ENCODE measurements at places on chromosomes 2 and 18.

DNA sequence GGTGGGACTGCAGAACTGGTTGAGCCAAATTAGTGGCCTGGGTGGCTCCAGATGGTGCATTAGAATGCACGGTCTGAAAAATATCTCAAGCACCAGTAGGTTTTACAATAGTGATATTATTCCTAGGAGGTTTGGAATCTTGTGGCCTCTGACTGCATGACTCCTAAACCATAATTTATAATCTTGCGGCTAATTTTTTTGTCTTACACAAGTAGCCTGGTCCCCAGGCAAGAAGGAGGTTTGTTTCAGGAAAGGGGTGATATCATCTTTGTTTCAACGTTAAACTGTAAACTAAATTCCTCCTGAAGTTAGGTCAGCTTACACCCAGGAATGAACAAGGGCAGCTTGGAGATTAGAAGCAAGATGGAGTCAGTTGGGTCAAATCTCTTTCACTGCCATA is 98.9 kb upstream of the ARL4C start:
- no peak for DNase-seq

DNA sequence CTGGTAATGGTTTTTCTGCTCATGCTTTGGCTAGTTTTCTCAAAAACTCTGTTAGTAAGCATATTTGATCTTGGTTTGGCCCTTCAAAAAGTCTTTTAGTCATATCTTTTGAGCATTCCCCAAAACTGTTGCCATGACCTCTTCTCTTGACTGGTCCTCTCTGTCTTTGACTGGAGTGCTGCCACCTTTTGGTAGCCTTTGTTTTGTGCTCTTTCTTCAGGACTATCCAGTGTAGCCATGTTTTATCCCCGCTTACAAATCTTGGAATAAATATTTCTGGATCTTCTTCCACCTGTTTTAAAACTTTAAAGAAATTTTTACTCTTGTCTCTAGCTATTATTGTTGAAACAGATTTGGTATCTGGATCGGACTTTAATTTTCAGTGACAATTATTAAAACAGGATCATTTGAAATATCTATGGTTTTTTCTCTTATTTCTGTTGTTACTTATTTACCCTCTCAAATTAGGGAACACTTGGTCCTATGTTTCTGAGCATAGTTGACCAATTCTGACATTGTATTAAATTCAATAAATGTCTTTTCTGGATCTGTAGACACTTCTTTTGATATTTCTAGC is 965 bp upstream of the ELOA2 start:
- no peak for DNase-seq

DNA sequence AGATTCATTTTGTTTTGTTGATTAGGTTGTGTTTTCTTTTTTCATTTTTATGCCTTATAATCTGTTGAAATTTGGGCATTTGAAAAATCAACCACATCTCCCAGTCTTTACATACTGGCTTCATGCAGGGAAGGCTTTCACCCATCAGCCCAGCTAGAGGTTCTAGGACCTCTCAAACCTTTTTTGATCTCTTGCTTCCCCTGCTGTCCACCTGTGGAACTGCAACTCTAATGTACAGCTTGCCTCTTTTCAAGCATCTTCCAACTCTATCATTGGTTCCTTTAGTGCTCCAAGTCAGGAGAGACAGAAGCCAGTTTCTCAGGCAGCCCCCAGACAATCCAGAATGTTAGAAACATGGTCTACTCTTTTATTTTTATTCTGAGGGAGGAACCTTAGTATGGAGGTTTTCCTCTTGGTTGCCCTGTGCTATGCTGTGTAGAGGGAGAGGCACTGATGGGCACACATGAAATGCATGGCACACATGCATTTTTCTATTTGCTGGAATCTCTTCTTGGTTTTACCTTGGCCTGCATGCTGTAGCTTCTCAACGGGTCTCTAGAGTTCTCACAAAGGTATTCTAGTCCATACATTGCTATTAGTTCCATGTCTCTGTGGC is 107.2 kb upstream of the L3MBTL4 start:
- no peak for DNase-seq

DNA sequence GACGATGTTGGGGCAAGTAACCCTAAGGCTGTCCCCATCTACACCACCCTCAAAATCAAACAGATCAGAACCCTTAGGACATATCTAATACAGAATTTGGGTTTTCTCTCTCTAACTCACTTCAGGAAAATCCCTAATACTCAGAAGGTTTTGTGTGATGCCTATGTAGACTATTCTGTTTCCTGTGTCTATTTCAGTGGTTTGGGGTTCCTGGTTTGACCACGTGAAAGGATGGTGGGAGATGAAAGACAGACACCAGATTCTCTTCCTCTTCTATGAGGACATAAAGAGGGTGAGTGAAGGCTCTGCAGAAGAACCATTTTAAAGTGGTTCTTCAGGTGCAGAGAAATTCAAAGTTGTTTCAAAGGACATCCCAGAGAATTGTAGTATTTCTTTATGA is 16.3 kb downstream of the SULT1C2 start:
- DNase-seq: no peak

GRCh38 chr2:197600306-197600705 is 75.1 kb downstream of the RFTN2 start:
- no peak for DNase-seq

DNA sequence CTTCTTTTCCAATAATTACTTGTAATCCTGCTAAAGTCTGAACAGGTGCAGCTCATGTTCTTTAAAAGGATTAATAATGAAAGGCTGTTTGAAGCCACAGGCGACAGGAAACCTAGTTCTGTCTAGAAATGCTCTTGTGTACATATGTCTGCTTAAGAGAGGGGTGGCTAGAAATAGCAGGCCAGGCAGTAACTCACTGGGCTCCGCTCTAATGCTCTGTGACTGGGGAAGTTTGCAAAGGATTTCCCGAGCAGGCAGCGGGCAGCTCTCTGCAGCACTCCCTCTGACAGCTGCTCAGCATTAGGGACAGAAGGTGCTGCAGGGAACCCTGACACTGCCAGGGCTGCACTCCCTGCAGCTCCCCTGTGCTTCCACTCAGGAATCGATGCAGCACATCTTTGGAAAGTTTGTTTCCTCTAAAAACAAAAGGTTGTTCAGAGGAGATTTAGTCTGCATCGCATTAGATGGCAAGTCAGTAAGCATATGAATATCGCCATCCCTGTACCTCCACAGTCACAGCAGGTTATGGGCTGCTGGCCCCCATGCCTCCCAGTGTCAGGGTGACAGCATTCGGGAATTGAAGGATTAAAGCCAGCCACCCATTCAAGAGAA is 33.1 kb upstream of the TTC39C start:
- no peak for DNase-seq

- DNase-seq: no peak
Measured at GRCh38 chr18:59617468-59617932, 79.7 kb downstream of the CCBE1 start.

- no peak for DNase-seq
Measured at GRCh38 chr2:38068234-38068633, 7.7 kb downstream of the CYP1B1 start.

GRCh38 chr2:1437537-1437936 is 24.3 kb downstream of the TPO start:
- DNase-seq: no peak

DNA sequence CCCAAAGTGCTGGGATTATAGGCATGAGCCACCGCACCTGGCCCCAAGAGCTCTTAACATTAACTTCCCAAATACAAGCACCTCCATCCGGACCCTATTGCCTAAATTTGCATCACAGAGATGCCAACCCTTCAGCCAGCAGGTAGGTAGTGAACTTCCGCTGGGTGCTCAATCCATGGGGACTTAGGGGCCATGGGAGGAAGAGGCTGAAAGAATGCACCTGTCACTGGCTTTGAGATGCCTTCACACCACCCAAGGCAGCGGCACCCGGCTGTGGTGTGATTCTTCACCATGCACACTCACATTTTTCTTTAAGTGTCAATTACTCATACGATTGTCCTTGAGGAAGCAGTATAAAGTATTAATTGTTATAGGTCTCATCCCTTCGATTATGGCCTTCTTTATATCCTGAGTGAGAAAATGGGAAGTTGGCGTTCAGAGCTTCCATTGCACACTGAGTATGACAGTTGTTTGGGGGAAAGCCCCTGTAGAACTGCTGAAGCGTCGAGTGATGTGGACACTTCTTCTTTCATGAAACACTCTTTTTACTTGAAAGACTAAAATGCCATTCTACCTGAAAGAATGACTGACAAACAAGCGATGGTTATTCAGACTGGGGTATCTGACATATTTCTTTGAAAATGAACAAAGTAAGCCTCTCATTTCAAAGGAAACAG is 51.8 kb upstream of the BIN1 start:
- DNase-seq: peak; percentile 22

DNA sequence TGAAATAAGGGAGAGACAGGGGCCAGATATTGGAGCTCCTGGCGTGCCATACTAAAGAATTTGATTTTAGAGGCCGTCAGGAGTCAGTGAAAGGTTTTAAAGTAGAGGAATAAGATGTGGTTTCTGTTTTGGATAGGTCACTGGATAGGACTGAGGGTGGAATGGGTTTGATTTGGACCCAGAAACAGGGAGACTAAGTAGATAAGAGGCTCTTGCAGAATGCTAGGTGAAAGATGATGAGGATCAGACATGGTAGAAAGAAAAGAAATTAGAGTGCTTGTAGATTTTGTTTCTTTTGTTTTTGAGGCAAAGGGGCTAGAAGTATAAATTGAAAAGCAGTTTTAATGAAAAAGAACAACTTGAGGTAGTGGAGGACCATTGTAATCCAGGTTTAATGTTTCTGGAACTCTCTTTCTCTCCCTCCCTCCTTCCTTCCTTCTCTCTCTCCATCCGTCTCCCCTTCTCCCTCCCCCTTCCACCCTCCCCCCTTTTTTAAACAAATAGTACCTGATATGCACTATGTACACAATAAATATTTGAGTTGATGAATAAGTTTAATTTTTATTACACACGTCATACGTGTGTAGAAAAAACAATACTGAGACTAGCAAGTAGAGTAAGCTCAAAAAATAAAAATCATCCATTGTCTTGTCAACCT is 1.9 kb downstream of the NDUFV2 start:
- no peak for DNase-seq

GRCh38 chr18:7803956-7804469 is 236.9 kb downstream of the PTPRM start:
- no peak for DNase-seq

DNA sequence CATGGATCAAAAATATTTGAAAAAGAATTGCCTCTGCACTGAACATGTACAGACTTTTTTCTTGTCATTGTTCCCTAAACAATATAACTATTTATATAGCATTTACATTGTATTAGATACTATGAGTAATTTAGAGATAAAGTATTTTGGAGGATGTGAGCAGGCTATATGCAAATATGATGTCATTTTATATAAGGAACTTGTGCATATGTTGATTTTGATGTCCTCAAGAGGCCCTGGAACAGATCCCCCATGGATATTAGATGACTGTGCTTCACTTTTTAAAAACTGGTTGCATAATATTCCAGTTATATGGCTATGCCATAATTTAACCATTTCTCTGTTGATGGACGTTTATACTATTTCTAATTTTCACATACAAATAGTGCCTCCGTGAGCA is 16.5 kb downstream of the LCLAT1 start:
- DNase-seq: no peak

GRCh38 chr2:168136392-168136977 is 110.9 kb downstream of the STK39 start:
- DNase-seq: no peak

- DNase-seq: no peak
Measured at GRCh38 chr2:191610756-191611155, 67.2 kb upstream of the NABP1 start.

- DNase-seq: no peak
Measured at GRCh38 chr2:62611854-62612253, 93.7 kb upstream of the EHBP1 start.

DNA sequence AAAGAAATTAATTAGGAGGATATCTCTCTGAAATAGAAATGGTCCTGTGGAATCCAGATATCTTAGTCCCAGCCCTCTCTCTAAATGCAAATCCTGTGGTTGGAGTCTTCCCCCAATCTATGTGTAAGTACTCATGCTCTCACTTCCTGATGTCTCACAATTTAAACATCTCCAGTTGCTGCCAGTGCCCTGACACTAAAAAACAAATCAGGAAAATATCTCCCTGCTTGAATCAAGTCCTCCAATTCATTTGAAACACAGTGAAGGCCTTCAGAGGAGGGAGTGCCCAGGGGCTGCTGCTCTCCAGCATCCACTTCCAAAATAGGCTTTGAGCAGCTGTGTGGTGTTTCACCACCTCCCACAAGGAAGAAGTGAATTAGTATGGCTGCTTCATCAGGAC is 413.8 kb downstream of the RAD51AP2 start:
- no peak for DNase-seq

DNA sequence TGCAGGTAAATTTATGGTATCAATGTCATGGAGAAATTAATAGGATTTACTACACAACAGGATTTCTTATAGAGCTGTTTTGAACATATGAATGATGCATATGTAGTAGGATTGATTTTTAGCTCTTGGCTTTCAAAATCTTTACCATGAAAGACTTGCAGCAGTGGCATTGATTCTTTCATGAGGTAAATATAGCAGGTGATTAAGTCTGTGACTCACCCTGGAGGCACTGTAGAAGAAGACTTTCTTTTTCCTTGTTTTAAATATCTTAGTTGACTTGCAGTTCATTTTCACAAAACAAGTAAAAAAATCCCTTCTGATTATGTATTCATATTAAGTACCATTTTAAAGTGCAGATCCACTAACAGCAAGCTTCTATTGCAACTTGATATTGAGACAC is 463.0 kb downstream of the FBXO15 start:
- no peak for DNase-seq

DNA sequence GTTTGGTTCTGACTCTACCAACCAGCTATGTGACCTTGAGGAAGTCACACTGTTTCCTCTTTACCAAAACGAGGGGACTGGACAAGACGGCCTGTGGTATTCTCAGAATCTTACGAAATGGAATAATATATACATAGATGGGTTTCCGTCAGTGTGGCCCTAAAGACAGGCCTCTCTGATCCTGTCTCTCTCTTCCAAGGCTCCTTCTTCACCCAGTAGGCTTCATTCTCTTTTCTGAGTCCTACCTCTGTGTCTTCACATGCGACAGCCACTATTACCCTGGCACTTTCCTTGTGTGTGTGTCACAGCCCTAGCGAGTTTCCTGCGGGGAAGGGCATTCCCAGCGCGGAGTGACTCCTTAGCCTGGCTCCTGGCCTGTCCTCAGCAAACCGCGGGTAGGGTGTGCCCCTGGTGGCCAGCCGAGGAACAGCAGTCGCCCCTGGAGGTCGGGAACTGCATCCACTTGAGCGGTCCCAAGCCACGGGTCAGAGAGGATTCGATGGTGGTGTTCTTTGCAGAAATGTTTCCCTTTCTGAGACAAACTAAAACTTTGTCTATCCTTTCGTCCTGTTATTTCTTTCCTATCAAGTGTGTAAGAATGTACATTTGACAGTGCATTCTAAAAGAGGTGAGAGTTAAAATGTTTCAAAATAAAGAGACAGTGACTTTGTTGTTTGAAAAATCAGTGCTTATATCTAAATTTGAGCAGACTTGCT is 63.3 kb downstream of the RAB31 start:
- no peak for DNase-seq

- DNase-seq: no peak
Measured at GRCh38 chr2:119609337-119609736, 65.1 kb downstream of the CFAP221 start.
